ENCODE measurements at places on chromosomes 2 and 18.
A peak's percentile ranks its signal among the peaks of the same experiment; 100 is the strongest.

DNA sequence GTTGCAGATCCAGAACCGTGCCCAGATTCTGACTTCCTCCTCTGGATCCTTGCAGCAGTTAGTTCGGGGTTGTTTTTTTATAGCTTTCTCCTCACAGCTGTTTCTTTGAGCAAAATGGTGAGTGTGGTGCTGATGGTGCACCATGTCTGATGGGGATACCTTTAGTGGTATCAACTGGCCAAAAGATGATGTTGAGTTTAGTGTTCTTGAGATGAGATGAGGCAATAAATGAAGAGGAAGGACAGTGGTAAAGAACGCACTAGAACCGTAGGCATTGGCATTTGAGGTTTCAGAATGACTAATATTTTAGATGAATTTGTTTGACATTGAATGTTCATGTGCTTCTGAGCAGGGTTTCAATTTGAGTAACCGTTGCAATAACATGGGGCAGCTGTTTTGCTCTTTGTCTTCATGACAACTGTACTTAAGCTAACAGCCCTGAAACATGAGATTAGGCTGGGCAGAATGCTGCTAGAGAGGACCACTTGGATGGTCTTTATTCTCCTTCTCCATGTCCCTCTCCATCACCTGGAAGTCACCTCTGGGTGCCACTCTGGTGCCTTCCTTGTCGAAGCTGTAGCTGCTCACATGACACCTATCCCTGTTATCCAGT is 3.9 kb downstream of the CTLA4 start:
- DNase-seq: no peak

DNA sequence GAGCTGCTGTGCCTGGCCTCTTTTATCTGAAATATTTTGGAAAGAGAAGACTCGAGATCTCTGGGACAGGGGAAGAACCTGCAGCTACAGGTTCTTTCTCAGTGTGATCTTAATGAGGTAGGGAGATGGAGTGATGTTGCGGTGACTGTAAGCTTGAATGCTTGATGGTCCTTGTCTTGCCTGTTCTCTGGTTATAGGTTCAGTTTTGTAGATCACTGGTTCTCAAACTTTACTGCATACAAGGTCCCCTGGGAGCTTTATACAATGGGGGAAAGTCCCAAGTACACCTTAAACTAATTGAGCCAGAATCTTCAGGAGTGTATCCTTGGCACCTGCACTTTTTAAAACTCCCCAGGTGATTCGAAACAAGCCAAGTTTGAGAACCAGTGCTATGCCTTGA is 136.7 kb upstream of the CXCR4 start:
- DNase-seq: no peak

GRCh38 chr2:172442072-172442895 is 14.9 kb downstream of the ITGA6 start:
- peak; percentile 33 for DNase-seq

GRCh38 chr2:36456227-36457175 is 100.9 kb downstream of the CRIM1 start:
- DNase-seq: no peak

GRCh38 chr2:86301009-86301408 is 36.4 kb downstream of the REEP1 start:
- no peak for DNase-seq

DNA sequence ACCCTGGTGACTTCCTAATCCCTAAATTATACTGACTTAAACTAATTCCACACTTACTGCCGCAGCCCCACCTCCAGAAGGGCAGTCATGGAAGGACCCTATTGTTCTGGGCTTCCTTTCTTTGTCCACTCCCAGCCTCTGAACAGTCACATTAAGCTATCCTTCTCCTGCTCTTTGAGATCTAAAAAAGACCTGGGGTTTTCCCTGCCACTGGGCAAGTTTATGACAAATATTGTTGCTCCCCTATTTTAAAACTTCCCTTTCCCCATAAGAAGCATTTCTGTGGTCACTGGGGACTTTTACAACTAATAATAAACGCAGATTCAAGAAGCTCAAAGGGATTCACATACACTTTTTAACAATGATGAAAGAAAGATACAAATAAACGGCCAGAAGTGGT is 47.2 kb upstream of the XPO1 start:
- DNase-seq: no peak

DNA sequence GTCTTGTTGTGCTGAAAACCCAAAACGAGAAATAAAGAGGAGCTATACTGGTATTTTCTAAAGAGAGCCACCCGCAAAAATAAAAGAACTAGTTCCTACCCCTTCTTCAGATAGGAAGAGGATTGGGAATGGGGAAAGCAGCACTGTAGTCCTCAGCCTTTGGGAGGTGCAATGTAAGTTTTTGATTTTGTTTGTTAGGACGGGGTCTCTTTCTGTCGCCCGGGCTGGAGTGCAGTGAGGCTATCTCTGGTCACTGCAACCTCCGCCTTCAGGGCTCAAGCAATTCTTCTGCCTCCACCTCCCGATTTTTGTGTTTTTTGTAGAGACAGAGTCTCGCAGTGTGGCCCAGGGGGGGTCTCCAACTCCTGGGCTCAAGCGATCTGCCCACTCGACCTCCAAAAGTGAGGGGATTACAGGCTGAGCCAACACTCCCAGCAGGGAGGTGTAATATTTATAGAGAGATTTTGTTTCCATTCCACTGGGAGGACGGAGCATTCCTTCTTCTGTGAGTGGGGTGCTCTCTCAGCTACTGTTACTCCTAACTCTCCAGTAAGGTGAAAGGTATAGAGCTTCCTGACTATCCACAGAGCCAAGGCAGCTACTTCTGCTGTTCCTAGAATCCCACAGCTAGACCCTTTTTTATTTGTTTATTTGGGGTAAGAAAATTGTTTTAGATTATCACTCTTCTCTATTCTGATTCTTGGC is 13.1 kb upstream of the GULP1 start:
- no peak for DNase-seq

GRCh38 chr2:157872791-157873190 is 3.3 kb downstream of the ACVR1 start:
- no peak for DNase-seq

DNA sequence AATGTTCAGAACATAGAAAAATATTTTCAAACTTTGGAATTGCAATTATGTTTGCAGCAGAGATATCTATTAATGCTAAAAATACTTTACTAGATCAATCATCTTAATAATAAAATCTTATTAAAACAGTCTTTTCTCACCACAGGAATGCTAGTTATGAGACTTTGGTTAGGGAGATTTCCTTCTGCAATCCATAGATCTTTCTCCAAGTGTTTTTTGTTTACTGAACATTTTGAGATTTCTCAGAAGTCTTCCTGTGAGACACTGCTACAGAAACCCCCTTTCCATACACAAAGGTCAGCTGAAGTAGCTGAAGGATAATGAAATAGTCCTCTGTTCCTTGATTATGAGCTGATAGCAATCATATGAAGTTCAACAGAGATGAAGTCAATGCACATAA is 59.4 kb upstream of the RAPH1 start:
- DNase-seq: no peak

DNA sequence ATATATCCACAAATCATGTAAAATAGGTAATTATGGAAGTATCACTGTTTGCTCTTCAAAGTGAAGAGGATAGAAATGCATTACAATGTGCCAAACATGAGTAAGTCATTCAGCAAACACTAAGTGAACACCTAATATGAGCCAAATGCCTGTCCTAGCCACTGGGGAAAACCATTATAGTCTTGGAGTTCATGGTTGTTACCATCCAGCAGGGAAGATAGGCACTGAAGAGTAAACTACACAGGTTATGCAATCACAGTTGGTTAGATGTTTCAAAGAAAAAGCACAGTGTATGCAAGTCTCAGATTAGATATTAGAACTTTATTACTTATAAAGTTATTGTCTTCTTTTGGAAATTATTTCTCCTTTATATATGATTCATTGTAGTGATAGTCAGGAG is 3.9 kb upstream of the SERPINB2 start:
- DNase-seq: no peak

GRCh38 chr2:134099273-134099672 is 154.6 kb upstream of the MGAT5 start:
- no peak for DNase-seq

- peak; percentile 27 for DNase-seq
These were observed 10.1 kb downstream of the CYP26B1 start for GRCh38 chr2:72137498-72138010.

DNA sequence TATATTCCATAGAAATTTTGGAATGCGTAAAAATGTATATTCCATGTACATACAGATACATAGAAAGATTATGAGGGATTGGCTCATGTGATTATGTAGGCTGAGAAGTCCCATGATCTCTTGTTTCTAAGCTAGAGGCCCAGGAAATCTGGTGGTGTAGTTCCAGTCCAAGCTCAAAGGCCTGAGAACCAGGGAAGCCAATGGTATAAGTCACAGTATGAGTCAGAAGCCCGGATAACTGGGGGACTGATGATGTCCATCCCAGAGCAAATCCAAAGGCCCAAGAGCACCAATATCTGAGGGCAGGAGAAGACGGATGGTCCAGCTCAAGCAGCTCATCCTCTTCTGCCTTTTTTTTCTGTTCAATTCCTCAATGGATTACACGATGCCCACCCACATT is 385.0 kb upstream of the KLHL29 start:
- DNase-seq: no peak

DNA sequence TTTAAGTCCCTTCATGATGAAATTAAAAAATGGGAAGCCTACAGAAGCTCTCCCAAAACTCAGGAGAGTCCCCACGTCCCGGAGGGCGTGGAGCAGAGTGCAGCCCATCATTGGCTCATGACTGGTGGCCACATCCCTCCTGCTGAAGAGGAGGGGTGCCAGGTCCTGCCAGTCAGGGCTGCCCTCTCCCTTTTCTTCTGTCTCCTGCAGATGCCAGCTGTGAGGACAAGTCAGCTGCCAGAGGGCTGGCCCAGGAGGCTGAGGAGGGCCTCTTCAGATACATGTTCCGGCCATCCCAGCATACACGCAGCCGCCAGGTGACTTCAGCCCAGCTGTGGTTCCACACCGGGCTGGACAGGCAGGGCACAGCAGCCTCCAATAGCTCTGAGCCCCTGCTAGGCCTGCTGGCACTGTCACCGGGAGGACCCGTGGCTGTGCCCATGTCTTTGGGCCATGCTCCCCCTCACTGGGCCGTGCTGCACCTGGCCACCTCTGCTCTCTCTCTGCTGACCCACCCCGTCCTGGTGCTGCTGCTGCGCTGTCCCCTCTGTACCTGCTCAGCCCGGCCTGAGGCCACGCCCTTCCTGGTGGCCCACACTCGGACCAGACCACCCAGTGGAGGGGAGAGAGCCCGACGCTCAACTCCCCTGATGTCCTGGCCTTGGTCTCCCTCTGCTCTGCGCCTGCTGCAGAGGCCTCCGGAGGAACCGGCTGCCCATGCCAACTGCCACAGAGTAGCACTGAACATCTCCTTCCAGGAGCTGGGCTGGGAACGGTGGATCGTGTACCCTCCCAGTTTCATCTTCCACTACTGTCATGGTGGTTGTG is 2.6 kb downstream of the INHA start:
- DNase-seq: no peak

DNA sequence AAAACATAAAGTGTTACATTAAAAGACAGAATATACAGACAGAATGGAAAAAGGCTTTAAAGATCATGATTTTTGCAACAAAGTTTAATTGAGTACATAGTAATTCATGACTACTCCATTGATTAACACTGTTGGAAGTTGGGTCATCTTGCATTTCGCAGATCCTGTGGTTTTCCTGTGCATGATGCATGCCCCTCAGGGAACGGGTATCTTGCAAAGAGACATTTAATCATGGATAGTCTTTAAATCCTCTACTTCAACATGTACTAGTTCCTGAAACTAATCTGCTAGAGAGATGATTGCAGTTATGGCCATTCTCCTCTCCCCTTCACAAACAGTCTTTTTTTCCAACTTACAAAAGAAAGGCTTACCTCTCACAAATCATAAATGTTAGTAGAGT is 155.6 kb upstream of the DSEL start:
- DNase-seq: no peak

DNA sequence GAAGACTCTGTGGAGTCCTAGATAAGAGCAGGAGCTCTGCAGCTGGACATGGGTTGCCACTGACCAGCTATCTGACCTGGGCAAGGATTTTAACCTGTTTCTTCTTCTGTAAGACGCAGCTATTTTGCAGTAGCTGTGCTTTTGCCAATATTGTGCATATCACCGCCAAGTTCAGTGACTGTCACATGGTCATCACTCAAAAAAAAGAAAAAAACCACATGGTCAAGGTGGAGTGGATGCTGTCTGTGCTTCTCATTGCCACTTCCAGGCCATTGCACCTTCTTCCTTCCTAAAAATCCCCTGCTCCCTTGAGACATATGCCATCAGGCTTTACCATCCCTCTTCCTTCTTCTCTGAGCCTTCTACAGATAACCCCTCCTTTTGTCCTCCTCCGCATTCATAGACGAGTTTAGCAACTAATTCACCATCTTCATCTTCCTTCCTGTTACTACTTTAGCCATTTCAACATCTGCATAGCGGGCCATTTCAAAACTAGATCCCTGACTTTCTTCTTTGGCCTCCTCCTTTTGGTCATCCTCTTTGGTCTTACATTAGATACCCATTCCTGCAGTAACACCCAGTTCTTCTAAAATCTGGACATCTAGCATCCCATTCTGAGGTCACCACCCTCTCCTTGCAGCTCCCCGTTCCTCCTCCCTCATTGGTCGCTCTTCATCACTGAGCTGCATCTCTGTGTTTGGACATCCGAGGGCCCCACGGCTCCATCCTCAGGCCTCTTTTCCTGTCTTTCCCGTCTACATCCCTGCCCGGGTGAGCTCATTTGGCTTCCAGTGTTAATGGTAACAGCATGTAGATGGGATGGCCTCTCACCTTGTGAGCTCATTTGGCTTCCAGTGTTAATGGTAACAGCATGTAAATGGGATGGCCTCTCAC is 17.8 kb downstream of the RNF144A start:
- DNase-seq: no peak

- DNase-seq: no peak
These were observed 75.3 kb upstream of the CHN1 start for GRCh38 chr2:175080479-175080878.

GRCh38 chr18:56910967-56911366 is 235.9 kb upstream of the BOD1L2 start:
- no peak for DNase-seq

- DNase-seq: no peak
These were observed 469.0 kb downstream of the SLC4A3 start for GRCh38 chr2:220096406-220096805.

GRCh38 chr2:235494716-235495372 is 1.0 kb downstream of the AGAP1 start:
- no peak for DNase-seq

GRCh38 chr2:7018282-7018701 is 101.1 kb downstream of the RNF144A start:
- no peak for DNase-seq

- no peak for DNase-seq
These were observed 175.5 kb downstream of the ZFP36L2 start for GRCh38 chr2:43050866-43051265.

DNA sequence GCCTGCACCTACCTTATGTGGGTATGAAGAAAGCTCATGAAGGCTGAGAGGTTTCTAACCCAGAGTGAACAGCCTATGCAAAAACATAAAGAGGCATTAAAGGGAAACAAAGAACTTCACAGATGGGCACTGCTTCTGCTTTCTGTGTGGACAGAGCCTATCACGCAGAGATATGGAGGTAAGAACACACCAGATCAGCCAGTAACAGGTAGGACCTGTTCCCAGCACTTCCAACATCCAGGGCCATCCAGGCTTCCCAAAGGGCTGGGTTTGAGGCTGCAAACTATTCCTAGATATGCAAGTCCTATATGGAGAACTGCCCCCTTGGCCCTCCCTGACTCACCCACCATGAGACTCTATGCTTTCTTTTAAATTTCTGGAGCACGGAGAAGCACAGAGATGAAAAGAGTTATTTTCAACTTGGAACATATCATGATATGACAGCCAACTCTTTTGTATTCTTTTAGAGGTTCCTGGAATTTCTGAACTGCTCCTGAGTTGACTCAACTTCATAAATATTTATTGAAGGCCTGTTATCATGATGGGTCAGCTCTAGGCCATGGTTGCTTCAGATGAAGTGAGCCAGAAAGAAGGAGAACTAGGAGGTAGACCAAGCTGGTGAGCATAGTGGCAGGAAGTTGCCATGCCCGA is 77.4 kb upstream of the PPP1CB start:
- no peak for DNase-seq
